Stimulated activated CD8-positive, alpha-beta memory T cell treated with anti-CD3 and anti-CD28 coated beads, Interleukin-15, amount 100 ng/mL, for 24 hours (primary cell): ENCODE measurements at places on chromosomes 4 and X.

GRCh38 chr4:117823388-117823787 is 210.9 kb upstream of the NDST3 start:
- DNase-seq, result no peak

DNA sequence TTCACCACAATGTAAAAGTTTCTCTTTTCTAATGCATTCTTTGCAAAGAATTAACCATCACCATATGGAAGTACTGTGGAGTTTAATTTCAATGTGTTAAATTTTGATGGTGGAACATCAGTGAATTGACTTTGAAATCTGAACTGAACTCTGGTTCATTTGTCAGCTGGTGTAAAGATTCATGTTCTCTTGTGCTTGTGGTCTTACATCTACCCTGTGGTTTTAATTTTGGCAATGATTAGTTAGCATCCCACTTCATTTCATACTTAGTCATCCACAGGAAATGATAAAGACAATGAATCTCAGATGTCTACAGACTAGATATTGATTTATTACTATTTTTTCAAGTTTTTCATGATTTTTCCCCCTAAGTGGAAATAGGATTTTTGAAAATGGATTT is 77.8 kb downstream of the GRID2 start:
- no peak for DNase-seq

DNA sequence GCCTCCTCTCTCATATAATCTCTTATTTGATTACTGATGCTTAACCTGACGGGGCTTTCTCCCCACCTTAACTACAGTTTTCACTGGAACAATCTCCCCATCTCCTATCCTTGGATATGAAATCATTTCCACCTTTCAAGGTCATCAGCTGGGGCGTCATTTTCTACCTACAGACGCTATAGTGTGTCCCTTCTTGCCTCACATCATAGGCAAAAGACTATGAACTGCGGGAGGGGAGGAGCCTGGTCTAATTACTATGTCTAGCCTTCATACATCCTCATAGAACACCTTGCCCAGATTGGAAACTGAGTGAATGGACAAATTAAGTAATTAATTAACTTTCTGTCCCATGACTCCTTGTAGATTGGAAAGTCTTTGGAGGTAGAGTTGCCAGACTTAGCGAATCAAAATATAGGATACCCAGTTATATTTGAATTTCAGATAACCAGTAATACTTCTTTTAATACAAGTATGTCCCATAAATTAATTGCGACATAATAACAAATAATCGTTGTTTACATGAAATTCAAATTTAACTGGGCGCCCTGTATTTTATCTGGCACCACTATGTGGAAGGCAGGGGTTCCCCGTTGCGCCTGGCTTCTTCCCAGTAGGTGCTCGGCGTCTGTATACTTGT is 752 bp upstream of the ATP6AP2 start:
- no peak for DNase-seq

DNA sequence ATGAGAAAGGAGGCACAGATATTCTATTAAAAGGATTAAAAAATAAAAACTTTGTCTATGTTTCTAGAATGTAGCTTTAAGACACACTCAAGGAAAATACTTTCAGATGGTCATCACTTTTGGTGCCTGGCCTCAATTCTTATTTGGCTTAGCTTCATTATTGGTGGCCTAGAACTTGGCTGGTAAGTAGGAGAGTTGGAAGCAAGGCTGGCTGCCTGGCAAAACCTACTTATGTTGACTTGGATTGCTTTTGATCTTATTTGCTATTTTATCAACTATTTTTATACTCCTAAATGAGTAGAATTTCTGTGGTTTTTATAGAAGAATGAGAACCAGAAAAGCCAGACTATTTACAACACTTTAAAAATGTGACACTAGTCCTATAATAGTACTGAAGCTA is 35.3 kb upstream of the JADE3 start:
- DNase-seq, result no peak

DNA sequence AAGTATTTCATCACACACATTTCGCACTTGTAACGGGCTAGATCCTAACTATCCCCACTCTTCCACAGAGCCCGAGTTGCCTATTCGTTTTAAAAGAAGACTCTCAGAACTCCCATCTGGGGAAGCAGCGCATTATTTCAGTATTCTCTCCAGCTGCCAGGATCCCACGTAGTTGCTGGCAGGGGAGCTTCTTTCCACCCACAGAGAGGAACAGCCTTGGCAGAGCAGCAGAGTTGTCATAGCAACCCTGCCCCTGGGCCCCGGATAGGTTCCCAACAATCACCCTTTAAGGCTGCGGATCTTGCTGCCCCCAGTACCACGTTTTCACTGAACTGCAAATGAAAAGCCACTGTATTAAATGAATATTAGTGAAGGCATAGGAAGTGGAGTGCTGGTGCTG is 106.7 kb downstream of the GPM6A start:
- no peak for DNase-seq

DNA sequence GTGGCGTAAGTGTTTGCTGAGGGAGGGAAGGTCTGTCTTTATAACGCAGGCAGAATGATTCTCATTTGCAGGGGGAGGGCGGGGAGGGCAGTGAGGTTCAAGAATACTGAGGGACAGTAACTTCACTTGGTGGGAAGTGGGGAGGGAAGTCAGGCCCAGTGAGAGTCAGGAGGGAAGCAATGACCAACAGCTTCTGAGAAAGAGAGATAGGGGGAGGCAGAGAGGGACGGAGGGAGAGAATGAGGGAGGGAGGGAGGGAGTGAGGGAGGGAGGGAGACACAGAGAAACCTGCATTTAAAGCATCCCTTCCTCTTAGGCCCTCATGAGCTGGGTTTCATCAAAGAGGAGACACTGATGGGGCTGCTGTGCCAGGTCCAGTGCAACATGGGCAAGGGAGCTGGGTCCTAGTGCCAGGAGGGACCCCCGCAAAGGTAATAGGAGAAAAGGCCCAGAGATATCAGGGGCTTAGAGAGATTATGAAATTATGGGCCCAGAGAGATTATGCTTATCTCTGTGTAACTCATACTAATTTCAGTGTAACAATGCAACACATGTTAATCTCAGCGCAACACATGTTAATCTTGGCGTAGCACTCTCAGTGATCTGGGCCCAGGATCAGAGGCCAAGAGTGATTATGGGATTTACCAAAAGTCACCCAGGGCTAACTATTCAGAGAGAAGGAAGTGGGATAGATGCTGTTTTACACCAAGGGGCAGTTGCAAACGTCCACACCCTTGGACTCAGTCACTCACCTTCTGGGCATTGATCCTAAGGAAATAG is 112.1 kb downstream of the DRD5 start:
- DNase-seq, result no peak
